ENCODE measurements at places on chromosomes 2 and 18.

DNA sequence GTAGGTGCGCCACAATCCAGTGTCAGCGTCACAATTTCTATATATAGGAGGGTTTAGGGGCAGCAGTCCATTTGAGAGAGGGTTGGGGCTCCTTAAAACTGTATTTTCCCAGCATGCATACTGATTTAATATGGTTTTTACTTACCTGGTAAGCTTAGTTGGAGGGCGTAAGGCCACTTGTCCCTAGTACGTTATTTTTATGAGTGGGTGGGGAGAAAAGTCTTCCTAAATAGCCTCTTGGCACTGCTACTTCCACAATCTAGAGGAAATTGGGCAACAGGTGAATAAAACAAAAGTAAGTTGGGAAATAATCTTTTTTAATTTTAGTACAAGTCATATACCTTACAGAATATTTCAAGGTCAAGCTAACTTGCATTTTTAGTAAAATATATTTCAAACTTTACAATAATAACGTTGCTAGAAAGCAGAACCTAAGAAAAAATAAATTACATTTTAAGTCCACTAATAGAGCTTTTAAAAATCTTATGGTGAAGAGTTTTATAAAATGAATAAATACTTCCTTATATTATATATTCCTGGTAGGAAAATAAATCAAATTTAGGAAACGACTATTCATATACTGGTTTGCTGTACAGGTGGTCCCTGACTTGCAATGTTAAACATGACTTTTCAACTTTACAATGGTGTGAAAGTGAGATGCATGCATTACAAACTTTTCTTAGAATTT, 20.9 kb downstream of the DHRS9 start:
- DNase-seq: no peak

DNA sequence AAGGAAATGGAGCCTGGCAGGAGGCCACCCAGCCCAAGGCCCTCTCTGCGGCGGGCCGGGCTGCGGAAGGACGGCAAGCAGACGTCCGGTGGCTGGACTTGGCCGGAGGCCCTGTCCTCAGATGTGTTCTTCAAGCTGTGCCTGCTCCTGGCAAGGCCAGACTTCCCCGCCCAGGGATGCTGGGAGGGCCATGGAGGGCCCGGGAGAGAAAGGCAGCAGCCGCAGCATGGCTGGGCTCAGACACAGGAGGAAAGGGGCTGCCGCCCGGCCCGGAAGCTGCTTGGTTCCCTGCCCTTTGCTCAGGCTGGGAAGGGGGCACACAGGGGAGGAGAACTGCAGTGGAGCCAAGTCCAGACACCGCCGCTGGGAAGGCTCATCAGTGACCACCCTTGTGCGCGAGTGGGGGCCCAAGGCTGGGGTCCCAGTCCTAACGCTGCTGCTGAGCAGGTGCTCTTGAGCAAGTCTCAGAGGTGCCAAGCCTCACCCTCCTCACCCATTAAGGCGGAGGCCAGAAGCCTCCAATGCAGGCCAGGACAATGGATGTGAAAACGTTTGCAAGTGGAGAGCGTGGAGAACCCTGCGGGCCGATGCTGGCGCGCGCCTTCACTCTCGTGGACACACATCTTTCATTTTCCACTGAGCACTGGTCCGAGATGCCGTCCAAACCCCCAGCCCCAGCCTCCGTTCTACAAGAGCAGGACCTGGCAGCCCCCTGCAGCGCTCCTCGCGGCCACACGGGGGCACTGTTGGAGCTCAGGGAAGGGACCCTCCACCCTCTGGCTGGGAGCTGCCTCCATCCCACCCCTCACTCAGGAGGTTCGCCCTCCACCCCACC, 7.9 kb downstream of the CROCC2 start:
- peak; percentile 74 for DNase-seq

DNA sequence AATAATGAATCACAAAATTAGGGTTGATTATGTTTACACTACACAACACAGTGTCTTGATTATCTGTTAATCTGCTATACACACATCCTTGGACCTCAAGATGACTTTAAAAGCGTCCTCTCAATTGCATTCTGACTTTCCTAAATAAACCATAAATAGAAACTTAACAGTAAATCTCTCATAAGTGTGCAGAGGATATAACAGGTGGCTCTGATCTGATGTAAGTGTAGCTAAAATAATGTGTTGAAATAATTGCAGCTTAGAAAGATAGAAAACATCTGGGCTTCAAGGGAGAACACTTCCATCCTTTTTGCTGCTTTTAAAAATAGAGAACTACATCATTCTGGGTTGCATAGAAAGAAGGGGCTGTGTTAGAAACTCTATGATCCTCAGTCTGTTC, 78.4 kb upstream of the EFEMP1 start:
- no peak for DNase-seq

DNA sequence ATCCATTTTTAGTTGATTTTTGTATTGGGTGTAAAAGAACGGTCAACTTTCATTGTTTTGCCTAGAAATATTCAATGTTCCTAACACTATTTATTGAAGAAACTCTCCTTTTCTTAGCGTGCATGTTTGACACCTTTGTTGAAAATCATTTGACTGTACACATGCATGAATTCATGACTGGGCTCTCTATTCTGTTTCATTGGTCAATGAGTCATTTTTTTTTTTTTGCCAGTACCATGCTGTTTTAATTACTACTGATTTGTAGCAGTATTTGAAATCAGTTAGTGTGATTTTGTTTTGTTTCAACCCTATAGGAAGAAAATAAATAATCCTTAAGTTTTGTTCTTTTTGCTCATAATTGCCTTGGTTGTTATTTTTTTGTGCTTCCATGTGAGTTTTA, 828.7 kb downstream of the SUCLG1 start:
- no peak for DNase-seq

- DNase-seq: no peak
Measured at GRCh38 chr2:128403814-128404708, 85.4 kb upstream of the HS6ST1 start.

GRCh38 chr2:126494593-126494992, 161.4 kb upstream of the GYPC start:
- no peak for DNase-seq

DNA sequence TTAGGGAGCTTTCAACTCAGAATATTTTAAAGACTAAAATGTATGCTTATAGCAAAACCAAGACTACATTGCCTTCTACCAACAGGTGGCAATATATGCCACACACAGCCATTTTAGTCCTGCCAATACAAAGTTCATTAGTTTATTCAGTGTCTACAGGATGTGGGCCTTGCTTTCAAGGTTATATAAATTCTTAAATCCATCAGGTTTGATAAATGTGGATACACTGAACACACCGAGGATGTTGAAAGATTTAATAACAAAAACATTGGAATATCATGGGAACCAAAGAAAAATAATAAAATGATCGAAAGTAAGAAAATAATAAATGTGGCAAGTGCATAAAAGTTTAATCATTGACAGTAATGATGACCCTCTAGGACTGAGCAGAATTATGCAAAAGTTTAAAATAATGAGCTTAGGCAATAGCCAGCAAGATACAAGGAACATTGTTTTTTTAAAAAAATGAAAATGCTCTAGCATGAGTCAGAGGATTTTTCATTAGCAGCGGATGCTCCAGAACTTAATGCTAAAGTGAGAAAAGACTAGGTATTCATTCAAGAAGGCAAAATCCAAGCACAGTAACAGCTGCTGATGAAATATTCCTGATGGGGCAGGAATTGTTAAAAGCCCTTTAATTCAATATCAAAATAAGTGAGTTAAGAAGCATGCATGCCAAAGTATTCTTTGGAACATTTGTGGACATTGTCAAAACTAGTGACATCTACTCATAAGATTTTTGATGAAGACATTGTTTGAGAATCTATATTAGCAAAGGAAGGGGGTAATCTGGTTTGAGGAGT, 14.2 kb downstream of the SCN9A start:
- DNase-seq: no peak

GRCh38 chr2:58289029-58289428, 47.9 kb upstream of the FANCL start:
- DNase-seq: no peak

DNA sequence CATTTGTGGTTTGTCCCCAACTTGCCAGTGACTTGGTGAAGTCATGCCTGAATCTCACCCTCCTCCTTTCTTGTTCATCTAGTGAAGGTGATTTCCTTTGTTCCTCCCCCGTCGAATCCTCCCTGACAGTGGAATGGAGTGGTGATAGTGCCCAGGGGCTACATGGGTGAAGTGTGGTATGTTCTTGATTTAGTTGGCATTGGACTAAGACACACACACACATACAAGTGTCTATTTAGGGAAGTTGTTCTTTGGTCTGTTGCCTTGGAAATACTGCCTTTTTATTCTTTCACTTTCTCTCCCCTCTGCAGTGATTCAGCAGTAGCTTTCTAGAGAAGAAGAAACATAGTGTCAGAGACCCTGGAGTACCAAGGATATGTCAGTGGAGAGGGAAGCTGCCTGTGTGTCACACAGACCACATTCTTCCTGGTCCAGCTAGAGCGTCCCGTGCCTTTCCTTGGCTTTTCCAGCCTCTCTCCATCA, 10.9 kb downstream of the INPP4A start:
- DNase-seq: no peak

GRCh38 chr18:48800876-48801727, 149.7 kb downstream of the SMAD7 start:
- no peak for DNase-seq

GRCh38 chr2:150129921-150130575, 357.4 kb downstream of the RND3 start:
- no peak for DNase-seq

GRCh38 chr2:241009601-241010530, 11.4 kb downstream of the SNED1 start:
- DNase-seq: peak; percentile 58

DNA sequence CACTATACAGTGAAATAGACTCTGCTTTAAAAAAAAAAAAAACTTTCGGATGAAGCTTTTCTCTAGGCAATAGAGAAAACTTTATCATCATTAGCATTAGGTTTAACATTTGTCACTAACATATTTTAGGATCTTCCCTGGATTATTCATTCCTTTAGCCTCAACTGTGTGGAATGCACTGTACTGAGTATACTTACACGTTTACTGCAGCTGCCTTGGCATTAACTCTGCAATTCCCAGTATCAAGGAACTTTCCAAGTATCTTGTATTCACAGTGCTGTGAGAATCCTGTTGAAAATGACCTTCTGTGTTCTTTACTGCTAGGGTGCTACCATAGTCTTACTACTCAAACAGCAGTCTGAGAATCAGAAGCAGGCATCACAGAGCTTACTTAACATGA, 328.2 kb upstream of the COL3A1 start:
- DNase-seq: no peak

GRCh38 chr18:647304-647703, 10.1 kb upstream of the TYMS start:
- DNase-seq: no peak
